Mesothelial cell of epicardium (in vitro differentiated cells): ENCODE measurements at places on chromosomes 1 and 21.

- no peak for DNase-seq
Measured at GRCh38 chr21:36813052-36813451, 114.1 kb downstream of the SIM2 start.

- no peak for DNase-seq
Measured at GRCh38 chr1:37038227-37039093, 4.1 kb upstream of the GRIK3 start.

- DNase-seq, result no peak
Measured at GRCh38 chr1:201554789-201555592, 16.1 kb downstream of the NAV1 start.

DNA sequence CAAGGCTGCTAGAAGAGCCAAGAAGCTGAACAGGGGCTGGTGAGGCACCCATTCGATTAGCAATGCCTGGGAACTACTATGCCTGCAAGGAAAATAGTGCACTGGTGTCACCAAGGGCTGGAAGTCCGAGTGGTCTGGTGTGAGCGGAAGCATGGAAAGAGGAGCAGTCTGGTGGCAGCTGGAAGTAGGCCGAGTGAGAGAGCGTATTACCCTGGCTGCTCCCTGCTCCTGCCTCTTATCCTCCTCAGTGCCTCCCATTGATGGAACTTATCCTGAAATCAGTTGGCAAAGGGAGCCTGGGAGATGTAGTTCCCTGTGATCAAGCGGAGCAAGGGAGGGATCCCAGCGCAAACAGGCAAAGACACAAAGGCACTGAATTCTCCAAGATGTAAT lies 9.6 kb downstream of the SMAP2 start:
- no peak for DNase-seq

- no peak for DNase-seq
Measured at GRCh38 chr1:13702425-13703127, 2.6 kb downstream of the PRDM2 start.

- no peak for DNase-seq
Measured at GRCh38 chr1:240027059-240027462, 64.6 kb upstream of the FMN2 start.

DNA sequence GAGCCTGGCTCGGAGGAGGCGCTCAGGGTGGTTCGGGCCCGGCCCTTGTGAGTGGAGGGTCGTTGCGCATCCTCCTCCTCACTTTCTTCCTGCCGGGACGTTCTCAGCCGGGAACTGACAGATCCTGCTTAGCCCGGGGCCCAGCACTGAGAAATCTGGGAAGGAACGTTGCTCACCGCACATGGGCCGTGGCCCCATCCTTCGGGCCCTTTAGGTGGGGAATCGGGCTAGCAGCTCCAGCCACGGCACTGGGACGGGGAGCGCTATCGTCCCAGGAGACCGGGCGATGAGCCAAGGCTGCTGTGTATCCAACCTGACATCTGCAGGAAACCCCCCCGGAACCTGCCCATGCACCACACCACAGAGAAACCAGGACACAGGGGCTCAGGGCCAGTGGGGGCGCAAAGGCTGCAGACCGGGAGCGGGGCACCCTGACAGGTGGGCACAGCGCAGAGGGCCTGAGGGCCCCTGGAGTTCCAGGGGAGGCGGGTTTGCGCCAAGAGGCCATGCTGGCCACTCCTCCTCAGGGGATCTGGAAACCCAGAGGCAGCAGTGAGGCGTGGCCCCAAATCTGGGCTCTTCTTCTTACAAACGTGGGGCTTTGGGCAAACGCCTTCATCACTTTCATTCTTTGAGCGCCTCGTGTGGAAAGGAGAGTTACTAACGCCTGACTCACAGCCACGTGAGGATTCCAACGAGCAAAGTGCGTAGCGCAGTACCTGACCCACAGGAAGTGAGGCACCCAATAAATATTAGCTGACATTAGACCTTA lies at the start of gene SH2D5:
SH2D5 (minus strand) TSS at position 116 of the 772 bp plus-strand sequence. CDS start 4,659 bp downstream, outside the sequence.
- DNase-seq, result peak; percentile 57

DNA sequence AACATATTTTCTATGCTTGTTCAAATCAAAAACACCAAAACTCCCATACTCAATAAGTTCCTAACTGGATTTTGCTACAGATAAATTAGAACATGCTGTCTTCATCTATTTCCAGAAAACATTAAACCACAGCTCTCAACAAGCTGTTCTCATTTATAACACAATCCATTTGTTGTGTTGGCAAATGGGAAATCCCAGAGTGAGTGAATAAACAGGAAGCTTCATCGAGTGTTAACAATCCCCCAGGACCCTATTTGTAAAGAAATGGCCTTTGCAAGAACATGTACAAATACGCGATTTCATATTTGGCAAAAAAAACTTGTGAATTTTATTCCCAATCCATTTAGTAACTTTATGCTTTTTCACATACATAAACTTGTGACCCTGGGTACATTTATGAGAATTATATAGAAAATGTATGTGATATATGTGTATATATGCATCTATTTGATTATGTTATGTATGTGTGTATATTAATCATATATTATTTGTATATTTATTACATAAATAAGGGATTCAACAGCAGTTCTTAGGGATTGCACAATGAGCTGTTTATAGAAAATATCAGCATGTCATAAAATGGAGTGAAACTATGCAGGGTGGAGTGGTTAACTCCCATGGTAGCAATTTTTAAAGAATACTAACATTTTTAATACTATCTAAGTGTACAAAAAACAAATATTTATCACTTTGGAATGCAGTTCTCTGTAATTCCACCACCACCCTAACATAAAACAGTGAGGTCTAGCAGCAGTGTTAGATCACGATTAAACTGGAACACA lies 160.0 kb downstream of the NEGR1 start:
- DNase-seq, result no peak

DNA sequence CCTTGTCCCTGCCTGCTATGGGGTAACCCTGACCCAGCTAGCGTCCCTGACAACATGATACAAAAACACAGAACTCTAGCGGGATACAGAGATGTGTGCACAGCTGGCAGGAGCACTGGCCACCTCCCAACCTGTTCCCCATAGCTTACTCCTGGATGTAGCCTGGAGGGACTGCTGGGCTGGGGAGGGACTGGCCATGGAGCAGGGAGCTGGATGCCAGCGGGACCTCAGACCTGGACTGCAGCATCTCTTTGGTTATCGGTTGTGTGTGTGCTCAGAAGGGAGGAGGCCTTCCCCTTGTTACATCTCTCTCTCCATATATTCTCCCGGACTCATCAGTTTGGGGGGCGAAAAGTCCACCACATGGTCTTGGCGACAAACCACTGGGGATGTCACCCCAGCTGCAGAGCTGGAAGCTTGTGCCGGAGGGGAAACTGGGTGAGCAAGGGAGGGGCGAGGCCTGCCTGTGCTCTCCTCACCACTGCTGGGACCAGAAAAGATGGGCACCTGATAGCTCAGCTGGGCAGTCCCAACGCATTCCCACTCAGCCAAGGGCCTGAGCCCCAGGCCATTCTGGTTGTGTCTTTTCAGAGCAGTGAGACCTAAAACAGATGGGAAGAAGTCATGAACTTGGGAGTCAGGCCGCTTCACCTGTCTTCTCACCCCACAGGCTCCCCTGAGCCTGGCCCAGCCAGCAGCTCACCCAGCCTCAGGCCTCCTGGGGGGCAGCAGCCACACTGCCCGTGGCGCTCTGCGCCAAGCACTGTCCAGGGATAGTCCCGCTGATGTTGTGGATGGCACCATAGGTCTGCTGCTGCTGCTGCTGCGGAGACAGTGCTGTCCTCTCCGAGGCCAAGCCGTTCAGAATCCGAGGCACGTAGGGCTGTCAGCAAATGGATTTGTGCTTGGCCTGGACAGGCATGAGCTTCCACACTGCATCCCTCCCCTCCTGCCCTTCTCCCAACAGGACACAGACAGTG lies 35.6 kb downstream of the TMEM63A start:
- no peak for DNase-seq

DNA sequence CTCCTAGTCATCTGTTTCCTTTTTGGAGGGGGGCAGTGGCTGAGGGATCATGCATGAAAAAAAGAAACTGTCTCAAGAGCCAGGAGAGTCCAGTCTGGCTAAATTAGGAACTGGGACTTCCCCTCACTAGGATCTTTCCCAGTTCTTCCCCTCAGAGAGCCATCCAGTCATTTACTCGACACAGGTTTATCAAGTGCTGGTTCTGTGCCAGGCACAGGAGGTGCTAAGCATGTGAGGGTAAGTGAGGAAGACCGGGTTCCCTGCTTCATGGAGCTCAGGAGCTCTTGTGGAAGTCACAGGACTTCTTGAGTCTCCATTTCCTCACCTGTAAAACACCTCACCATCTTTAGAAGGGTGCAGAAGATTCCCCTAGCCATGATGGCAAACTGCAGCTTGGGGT lies 8.6 kb upstream of the NUAK2 start:
- no peak for DNase-seq

DNA sequence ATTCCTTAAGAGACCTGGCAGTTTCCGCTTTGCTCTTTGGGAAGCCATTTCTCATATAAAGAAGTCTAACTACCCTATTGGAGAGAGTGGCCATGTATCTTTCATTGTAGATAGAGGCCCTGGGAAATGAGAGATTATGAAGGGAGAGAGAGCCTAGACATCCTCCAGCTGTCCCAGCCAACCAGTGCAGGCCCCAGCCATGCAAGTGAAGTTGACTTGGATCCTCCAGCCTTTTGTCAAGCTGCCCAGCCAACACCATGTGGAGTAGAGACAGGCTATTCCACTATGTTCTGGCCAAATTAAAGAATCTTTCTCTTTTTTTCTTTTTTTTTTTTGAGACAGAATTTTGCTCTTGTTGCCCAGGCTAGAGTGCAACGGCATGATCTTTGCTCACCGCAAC lies 7.1 kb upstream of the ANP32E start:
- no peak for DNase-seq

GRCh38 chr1:11690397-11691301 lies 861 bp upstream of the DRAXIN start:
- no peak for DNase-seq

DNA sequence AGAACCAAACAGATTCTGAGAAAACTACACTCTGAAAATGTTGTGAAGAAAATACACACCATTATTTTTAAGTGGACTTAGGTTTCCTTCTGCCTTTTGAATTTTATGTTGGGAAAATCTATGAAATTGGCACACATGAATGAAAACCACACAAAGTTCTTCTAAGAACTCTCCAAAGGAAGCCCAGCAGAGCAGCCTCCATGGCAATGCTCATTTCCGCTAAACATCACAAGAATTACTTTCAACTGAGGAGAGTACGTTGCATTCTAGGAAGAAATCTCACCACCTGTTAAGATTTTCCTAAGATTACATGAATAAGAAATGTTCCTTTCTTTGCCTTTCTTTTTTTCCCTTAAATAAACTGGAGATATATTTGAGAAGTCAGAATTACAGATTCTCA lies 154.2 kb downstream of the BARHL2 start:
- no peak for DNase-seq

- no peak for DNase-seq
Measured at GRCh38 chr21:29212446-29212845, 82.0 kb downstream of the MAP3K7CL start.

- no peak for DNase-seq
Measured at GRCh38 chr21:38498057-38498833, at the start of gene ERG. TSS of gene ERG (minus strand) at chr21:38498477. CDS start at chr21:38498380, 97 bp downstream.

- no peak for DNase-seq
Measured at GRCh38 chr1:197798492-197798891, 23.2 kb upstream of the DENND1B start.

DNA sequence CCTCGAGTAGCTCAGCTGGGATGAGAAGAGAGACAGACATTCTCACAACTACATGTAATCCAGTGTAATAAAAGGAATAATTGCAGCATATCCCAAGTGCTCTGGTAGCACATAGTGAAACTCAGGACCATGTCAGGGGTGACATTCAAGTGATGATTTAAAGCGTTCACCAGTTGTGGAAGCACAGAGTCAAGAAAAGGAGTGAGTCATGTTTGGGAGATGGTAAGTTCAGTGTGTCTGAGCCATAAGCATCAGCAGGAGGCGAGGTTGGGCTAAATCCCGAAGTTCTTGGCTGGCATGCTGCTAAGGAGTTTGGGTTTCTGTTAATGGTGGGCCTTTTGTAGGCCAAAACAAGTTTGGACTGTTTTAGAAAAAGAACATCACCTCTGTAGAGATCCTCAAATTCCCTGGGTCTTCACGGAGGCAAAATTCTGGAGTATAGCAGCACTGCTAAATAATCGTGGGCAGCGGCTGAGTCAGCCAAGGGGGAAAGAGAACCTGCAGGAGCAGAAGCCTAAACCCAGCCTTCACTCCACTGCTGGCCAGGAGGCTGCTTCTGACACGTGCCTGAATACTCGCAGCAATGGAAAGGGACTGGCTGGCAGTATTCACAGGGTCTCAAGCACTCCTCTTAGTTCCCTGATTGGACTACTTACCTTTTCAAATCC lies 7.2 kb upstream of the NHLH1 start:
- no peak for DNase-seq

GRCh38 chr1:203353486-203353885 lies 2.6 kb upstream of the FMOD start:
- DNase-seq, result no peak

DNA sequence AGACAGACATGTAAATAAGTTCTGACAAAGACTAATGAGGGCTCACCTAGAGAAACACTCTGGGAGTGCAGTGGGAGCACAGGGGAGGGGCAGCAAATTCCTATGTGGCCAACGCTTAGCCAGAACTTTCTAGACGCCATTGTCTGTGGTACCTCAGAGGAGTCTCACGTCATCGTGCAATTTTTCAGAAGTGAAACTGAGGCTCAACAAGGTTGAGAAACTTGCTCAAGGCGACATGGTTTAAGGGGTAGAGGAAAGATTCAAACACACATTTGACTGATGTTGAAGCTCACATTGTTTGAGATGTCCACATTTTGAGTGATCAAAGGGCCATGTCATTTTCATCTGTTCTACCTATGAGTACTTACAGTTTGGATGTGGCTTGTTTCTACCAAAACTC lies 152.6 kb upstream of the LMO4 start:
- no peak for DNase-seq

- no peak for DNase-seq
Measured at GRCh38 chr21:32046191-32046590, 173.4 kb downstream of the HUNK start.

GRCh38 chr1:41222496-41222895 lies 19.6 kb downstream of the SCMH1 start:
- no peak for DNase-seq

DNA sequence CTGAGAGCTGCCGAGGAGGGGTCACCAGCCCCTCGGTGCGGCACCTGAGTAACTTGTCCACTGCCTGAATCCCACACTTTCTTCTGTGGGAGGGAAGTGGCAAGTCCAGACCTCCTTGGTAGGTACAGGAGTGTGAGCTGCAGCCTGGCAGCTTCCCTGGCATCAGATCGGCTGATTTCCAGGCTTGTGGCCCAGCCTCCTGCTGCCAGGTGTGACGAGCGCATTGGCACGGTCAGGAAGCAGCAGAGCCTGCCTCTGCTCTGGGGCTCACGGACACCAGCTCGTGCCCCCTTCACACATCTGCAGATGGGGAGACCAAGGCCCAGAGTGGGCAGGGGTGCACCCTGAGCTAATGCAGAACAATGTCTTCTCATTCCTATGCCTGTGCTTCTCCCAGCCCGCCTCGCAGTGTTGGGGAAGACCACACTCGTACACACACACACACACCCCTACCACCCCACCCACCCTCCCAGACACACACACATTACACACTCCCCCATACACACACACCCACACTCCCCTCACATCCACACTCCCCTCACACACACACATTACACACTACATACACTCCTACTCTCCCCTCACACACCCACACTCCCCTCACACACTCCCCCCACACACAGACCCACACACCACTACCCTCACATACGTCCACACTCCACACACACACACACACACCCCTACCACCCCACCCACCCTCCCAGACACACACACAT lies 33.1 kb upstream of the SELENON start:
- DNase-seq, result no peak
